K562 (cell line): ENCODE measurements at places on chromosomes 2 and 18. TPM values are rescaled to one million over a fixed set of nuclear protein-coding genes. Genes with fewer than 3 reads are reported as not detected.

DNA sequence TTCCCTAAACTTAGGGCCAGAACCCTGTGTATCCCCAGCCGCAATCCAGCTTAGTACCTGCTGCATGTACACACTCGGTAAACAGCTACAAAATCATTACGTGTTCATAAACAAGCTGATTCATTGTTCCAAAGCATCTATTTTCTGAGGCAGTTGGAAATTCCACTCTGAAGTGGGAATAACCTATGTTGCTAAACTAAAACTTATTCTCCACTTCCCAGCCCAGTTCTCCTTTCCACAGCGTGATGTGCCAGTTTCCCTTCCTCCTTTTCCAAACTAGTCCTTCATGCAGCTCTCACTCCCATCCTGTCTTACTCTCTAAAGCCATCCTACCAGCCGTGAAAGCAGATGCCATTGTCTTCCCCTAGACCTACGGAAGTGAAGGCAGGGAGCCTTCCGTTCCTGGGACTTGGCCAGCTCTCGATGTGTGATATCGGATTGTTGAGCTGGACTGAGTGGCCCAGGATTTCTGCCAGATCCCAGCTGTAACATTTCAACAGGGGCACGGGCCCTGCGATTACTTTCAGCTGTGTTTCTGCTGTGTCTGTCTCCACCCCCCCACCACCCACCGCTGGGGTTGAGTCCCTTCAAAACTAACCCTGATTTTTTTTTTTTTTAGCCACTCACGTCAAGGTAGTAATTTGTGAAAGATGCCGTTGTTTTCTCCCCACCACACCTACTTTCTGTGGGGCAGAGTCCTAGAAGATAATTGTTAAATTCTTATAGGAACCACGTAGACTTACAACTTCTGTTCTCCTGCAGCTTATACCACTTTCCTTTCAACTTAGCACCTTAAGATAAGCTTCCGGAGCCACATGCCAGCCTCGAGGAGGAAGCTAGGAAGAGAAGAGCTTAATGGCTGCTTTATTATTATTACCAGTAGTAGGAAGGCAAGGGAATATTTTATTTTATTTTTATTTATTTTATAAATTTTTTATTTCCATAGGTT is 100.9 kb downstream of the CRIM1 start:
- no peaks in the 10 kb centered on the region for H3K36me3 ChIP-seq
- no peak overlapping the region for H3K4me3 ChIP-seq
- 0 out of 2 replicates have a peak, but pooled peaks cover 4% of the 10 kb centered on the region for H3K27me3 ChIP-seq
- no peak overlapping the region for H3K27ac ChIP-seq
- no peak for DNase-seq

- no peaks in the 10 kb centered on the region for H3K27me3 ChIP-seq
- DNase-seq, result no peak
- no peak overlapping the region for H3K4me3 ChIP-seq
- no peaks in the 10 kb centered on the region for H3K4me1 ChIP-seq
Measured at GRCh38 chr2:12587729-12588522, 128.8 kb upstream of the TRIB2 start.

The EML6 gene
- 0.35 and 0.49 TPM in 2 replicates for total RNA-seq

- no peak for DNase-seq
- no peaks in the 10 kb centered on the region for H3K36me3 ChIP-seq
- H3K4me1 ChIP-seq, result no peaks in the 10 kb centered on the region
- H3K4me3 ChIP-seq, result no peak overlapping the region
- H3K27me3 ChIP-seq, result no peaks in the 10 kb centered on the region
- no peak overlapping the region for H3K27ac ChIP-seq
Measured at GRCh38 chr2:179424571-179424970, 159.9 kb upstream of the SESTD1 start.

GRCh38 chr18:58161659-58162058 is 117.6 kb downstream of the NEDD4L start:
- no peak overlapping the region for H3K27ac ChIP-seq
- no peaks in the 10 kb centered on the region for H3K36me3 ChIP-seq
- peak; percentile 65 for DNase-seq
- H3K27me3 ChIP-seq, result no peaks in the 10 kb centered on the region
- H3K4me3 ChIP-seq, result no peak overlapping the region

DNA sequence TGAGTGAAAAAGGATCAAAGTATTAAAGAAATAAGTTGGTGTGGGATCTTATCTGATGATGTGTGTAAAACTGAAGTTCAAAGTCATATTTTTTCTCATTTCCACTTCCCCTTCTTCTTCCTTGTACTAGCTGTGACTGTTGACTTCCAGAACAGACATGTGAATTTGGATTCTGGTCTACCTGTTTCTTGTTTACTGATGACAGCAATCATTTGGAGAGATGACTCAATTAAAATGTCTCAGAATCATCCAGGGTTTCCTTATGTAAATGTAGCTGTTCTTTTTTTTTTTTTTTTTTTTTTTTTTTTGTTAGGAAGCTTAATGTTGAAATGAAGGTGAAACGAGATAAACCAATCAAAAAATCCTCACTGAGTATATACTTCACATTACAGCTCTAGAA is 819.9 kb upstream of the PIK3C3 start:
- H3K27ac ChIP-seq, result no peak overlapping the region
- no peaks in the 10 kb centered on the region for H3K27me3 ChIP-seq
- no peaks in the 10 kb centered on the region for H3K36me3 ChIP-seq
- no peaks in the 10 kb centered on the region for H3K4me1 ChIP-seq
- H3K4me3 ChIP-seq, result no peak overlapping the region
- no peak for DNase-seq
